ENCODE measurements at places on chromosomes 6 and 20. TPM values are rescaled to one million over a fixed set of nuclear protein-coding genes. Genes with fewer than 3 reads are reported as not detected.

STMND1 gene
- not detected for total RNA-seq

PI16 gene
- 2.7 TPM for total RNA-seq

C6orf58 gene
- total RNA-seq = not detected

POM121L2 gene
- total RNA-seq = not detected

GSTA2 gene
- not detected for total RNA-seq

SOX18 gene
- 0.31 TPM for total RNA-seq

NHSL1 gene
- 0.60 TPM for total RNA-seq

LRRN4 gene
- total RNA-seq = not detected

PSMA7 gene
- 248 TPM for total RNA-seq

IL17F gene
- total RNA-seq = not detected

GPR6 gene
- total RNA-seq = not detected

LPA gene
- not detected for total RNA-seq

CALHM4 gene
- total RNA-seq = not detected

OXT gene
- 0.51 TPM for total RNA-seq

LHFPL5 gene
- total RNA-seq = not detected

BPIFB2 gene
- total RNA-seq = not detected

ANGPT4 gene
- total RNA-seq = not detected

EYS gene
- total RNA-seq = not detected

PRL gene
- total RNA-seq = not detected

GRM1 gene
- not detected for total RNA-seq

CST4 gene
- not detected for total RNA-seq

TGM3 gene
- not detected for total RNA-seq

HAO1 gene
- not detected for total RNA-seq

PACSIN1 gene
- total RNA-seq = 1.8 TPM

KHDC1 gene
- 2.1 TPM for total RNA-seq

PDSS2 gene
- 10.3 TPM for total RNA-seq

TREM1 gene
- 0.53 TPM for total RNA-seq

VSX1 gene
- not detected for total RNA-seq

AVP gene
- total RNA-seq = not detected

CYP21A2 gene
- total RNA-seq = not detected

NRN1 gene
- total RNA-seq = 16.4 TPM

PRSS35 gene
- total RNA-seq = not detected

OPRM1 gene
- not detected for total RNA-seq

COL10A1 gene
- total RNA-seq = not detected

KIFC1 gene
- 109 TPM for total RNA-seq

TINAG gene
- not detected for total RNA-seq

RAB32 gene
- total RNA-seq = not detected

MUC21 gene
- total RNA-seq = not detected

ZNF831 gene
- total RNA-seq = 9.7 TPM

Data from activated naive CD4-positive, alpha-beta T cell treated with anti-CD3 and anti-CD28 coated beads, Interleukin-2, amount 10 ng/mL, durations not matched to agents 5 hours and 36 hours (primary cell).